ENCODE measurements at places on chromosomes 4 and X. TPM values are rescaled to one million over a fixed set of nuclear protein-coding genes. Genes with fewer than 3 reads are reported as not detected.

NEXMIF gene
- 0.53 TPM for total RNA-seq

- no peak overlapping the region for H3K27ac ChIP-seq
- peaks cover 7% of the 10 kb centered on the region for H3K4me1 ChIP-seq
- peaks cover 8% of the 10 kb centered on the region for H3K27me3 ChIP-seq
- no peaks in the 10 kb centered on the region for H3K36me3 ChIP-seq
- no peak for DNase-seq
Observed at GRCh38 chr4:7971159-7971631, 31.5 kb upstream of the AFAP1 start.

KLKB1 gene
- total RNA-seq = 0.16 TPM

- H3K27me3 ChIP-seq = no peaks in the 10 kb centered on the region
- no peaks in the 10 kb centered on the region for H3K4me1 ChIP-seq
- H3K4me3 ChIP-seq = no peak overlapping the region
- DNase-seq = no peak
Observed at GRCh38 chr4:149549911-149550310, 265.7 kb downstream of the IQCM start.

RIPPLY1 gene
- total RNA-seq = not detected

SERTM2 gene
- not detected for total RNA-seq

- H3K27me3 ChIP-seq = no peaks in the 10 kb centered on the region
- no peak overlapping the region for H3K4me3 ChIP-seq
- no peak overlapping the region for H3K27ac ChIP-seq
- DNase-seq = peak; percentile 15
- no peaks in the 10 kb centered on the region for H3K4me1 ChIP-seq
- H3K36me3 ChIP-seq = peaks cover 99% of the 10 kb centered on the region
Observed at GRCh38 chr4:10082047-10082446, 34.6 kb downstream of the WDR1 start.

DNA sequence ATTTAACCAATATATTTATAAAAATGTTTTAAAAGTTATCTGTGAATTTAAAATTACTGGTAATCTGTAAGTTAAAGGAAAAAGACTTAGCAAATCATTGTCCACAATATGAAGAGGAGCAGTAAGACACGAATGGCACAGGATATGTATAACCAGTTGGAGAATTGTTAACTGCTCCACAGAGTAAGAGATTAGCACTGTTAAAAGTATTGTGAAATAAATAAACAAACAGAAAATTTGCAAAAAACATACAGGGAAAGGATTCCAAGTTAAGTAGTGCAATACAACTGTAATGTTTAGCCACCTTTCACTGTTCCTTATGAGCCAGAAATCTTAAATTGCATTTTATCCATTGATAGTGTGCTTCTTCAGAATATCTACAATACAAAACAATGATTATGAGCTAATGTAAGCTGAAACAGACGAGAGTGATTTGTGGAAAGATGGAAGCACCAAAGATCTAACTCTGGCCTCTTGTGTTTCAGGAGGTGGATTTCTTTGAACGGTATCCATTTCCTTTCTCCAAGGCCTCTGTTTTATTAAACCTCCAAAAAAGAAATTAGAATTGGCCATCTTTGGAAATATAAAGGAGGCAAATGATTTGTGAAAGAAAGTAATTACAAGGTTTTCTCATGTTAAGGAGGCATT lies 188.4 kb downstream of the UNC5C start:
- H3K4me1 ChIP-seq = no peaks in the 10 kb centered on the region
- H3K36me3 ChIP-seq = no peaks in the 10 kb centered on the region
- H3K4me3 ChIP-seq = no peak overlapping the region
- no peaks in the 10 kb centered on the region for H3K27me3 ChIP-seq

SLC6A14 gene
- total RNA-seq = not detected

- H3K4me3 ChIP-seq = no peak overlapping the region
- no peaks in the 10 kb centered on the region for H3K27me3 ChIP-seq
- no peak overlapping the region for H3K27ac ChIP-seq
- H3K4me1 ChIP-seq = no peaks in the 10 kb centered on the region
Observed at GRCh38 chr4:84719115-84719514, 136.2 kb downstream of the CDS1 start.

DNA sequence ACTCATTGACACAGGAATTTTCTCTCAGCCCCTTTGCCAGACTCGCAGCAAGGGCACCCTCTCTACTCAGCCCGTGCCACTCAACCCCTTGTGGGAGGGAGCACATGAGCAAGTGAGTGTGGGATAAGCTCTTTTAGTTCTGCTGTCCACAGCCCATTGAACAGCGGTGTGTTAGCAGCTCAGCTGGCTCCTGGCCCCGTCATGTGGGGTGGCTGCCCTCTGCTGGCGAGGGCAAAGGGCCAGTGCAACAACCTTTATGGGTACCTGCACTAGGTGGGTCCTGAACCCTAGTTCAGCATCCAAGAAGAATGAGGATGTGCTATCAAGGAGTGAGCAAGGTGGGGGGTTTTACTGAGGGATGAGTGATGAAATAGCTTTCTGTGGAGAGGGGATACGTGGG lies 85.0 kb upstream of the ZNF81 start:
- H3K27ac ChIP-seq = no peak overlapping the region
- no peaks in the 10 kb centered on the region for H3K4me1 ChIP-seq
- no peaks in the 10 kb centered on the region for H3K36me3 ChIP-seq
- H3K27me3 ChIP-seq = peaks cover 14% of the 10 kb centered on the region
- no peak overlapping the region for H3K4me3 ChIP-seq
- no peak for DNase-seq

DNA sequence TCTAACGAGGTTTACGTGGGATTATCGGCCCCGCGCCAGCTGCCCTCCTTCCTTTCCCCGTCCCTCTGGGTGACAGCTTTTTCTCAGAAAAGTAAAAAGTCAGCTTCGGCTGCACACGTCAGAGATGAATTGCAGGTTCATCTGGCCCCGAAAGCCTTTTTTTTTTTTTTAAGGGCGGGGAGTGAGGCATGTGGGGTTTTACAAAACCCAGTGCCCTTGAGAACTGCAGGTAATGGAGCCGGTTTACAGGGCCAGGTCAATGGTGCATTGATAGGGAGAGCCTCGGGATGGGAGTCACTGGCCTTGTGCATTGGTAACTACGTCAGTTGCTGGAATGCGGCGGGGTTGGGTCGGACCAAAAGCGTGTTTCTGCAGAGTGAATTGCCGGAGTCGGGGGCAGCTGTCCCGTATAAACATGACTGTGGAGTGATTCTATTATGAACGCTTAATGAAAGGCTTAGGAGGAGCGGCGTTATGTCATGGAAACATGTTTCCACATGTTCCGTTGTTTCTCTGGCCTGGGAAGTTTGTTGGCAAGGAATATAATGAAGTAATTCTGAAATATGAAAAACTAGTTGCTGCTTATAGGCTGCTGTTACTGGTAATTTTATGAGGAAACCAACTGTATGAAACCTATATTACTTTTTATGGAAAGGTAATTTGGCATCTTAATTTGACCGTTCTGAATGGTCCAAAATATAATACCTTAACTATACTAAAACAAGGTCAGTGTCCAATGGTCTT lies 1.1 kb downstream of the HSPA4L start:
- H3K27ac ChIP-seq = peak overlapping the region; percentile 38
- no peak for DNase-seq
- H3K4me3 ChIP-seq = peak overlapping the region; percentile 88
- H3K4me1 ChIP-seq = peaks cover 19% of the 10 kb centered on the region
- H3K36me3 ChIP-seq = no peaks in the 10 kb centered on the region
- peaks cover 41% of the 10 kb centered on the region for H3K27me3 ChIP-seq

GRCh38 chrX:40074080-40074958 lies 23.4 kb downstream of the BCOR start:
- H3K27me3 ChIP-seq = no peaks in the 10 kb centered on the region
- H3K4me1 ChIP-seq = peaks cover 9% of the 10 kb centered on the region
- H3K4me3 ChIP-seq = no peak overlapping the region
- H3K36me3 ChIP-seq = peaks cover 72% of the 10 kb centered on the region
- no peak overlapping the region for H3K27ac ChIP-seq

DNA sequence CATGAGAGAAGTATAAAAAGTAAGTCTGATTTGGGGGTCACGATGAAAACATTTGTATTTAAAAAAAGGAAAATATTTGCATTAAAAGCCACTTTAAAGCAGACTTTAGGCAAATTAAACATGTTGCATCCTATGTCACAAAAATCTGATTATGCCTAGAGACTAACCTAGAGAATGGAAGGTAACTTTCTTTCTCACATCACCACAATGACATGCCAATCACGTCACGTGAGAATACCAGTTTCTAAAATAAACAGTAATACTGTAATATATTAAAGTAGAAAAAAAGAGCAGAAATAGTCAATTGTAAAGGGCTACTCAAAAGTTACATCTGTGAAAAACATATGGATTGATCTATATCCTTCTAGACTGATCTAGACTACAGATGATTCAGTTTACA lies 3.3 kb downstream of the CHIC2 start:
- H3K36me3 ChIP-seq = peaks cover 17% of the 10 kb centered on the region
- H3K4me3 ChIP-seq = no peak overlapping the region
- DNase-seq = no peak
- H3K27ac ChIP-seq = no peak overlapping the region

Data from activated B cell treated with CpG ODN at 0.5 μM for 24 hours (primary cell).